ENCODE measurements at places on chromosomes 7 and 10. TPM values are rescaled to one million over a fixed set of nuclear protein-coding genes. Genes with fewer than 3 reads are reported as not detected.

GRCh38 chr10:44950326-44951225 lies 9.0 kb upstream of the RASSF4 start:
- H3K36me3 ChIP-seq = no peaks in the 10 kb centered on the region
- no peak for DNase-seq
- no peak overlapping the region for H3K4me3 ChIP-seq
- no peak overlapping the region for H3K27ac ChIP-seq

DNA sequence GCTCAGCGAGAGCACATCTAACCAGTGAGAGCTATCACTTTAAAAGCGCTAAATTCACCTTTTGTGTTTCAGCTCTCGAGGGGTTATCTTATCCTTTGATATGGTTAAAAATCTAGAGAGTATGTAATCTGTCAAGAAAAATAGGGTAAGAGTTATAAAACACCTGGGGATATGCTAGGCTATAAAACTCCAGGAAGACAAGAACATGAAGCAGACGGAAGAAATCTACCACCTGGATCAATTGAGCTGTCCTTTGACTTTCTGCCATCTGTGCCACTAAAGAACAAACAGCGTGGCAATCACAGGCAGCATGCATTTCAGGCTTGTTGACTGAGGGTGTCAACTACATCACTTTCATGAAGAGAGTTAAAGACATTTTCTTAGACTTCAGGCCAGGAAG lies 83.1 kb downstream of the ZNF248 start:
- no peaks in the 10 kb centered on the region for H3K36me3 ChIP-seq
- H3K4me3 ChIP-seq = no peak overlapping the region
- no peak overlapping the region for H3K27ac ChIP-seq
- no peaks in the 10 kb centered on the region for H3K27me3 ChIP-seq

The KLLN gene
- total RNA-seq = 3.9 TPM

The MYL10 gene
- total RNA-seq = not detected

DNA sequence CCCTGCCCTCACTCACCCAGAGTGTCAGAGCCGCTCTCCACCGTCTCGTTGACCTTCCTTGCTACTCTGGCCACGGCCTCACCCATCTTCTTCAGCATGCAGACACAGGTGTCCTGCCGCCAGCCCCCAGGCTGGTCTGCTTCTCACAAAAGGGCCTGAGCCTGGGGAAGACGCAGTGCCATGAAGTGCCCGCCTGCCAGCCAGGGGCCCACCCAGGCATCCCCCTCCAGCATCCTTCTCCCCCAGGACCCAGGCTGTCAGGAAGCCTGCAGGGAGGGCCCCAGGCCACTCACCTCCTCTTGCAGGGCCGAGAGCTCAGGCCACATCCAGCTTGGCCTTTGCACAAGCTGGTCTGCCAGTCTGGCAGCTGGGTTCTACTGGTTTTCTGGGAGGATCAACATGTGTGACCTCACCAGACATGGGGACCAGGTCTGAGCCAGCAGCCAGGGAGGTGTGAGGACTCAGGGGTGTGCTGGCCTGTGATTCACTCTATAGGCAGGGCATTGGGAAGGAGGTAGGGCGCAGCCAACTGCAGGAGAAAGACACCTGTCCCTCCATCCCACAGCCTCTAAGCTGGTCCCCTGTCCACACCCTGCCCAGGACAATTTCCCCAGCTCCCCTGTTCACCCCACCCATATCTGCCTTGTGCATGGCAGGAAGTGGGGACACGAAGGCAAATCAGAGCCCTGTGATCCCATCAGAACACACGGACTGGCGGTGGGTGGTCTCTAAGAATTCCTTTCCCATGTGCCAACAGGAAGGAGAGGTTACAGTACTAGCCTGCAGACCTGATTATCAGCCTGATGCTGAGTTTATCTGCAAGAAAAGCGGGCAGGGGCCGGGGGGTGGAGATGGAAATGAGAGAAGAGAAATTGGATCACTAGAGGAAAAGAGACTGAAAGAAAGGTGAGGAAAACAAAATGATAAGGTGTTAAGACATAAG lies 5.7 kb downstream of the LRRC20 start:
- no peak overlapping the region for H3K27ac ChIP-seq
- no peak for DNase-seq
- no peak overlapping the region for H3K4me3 ChIP-seq
- H3K4me1 ChIP-seq = peaks cover 6% of the 10 kb centered on the region

The LRGUK gene
- 13.0 TPM for total RNA-seq

The PIP gene
- not detected for total RNA-seq

The ZNF789 gene
- total RNA-seq = 26.2 TPM

The GIMAP6 gene
- total RNA-seq = 3.9 TPM

DNA sequence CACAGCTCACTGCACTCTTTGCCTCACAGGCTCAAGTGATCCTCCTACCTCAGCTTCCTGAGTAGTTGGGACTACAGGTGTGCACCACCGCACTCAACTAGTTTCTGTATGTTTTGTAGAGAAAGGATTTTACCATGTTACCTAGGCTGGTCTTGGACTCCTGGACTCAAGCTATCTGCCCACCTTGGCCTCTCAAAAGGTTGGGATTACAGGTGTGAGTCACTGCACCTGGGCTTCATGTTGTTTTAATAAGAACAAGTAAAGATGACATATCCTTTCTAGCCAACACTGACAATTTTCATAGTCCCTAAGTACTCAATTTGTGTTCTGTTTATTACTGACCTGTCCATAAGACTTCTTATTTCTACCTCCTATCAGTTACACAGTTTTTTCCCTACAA lies 16.8 kb downstream of the SEMA3C start:
- H3K4me1 ChIP-seq = peaks cover 7% of the 10 kb centered on the region
- H3K4me3 ChIP-seq = no peak overlapping the region
- DNase-seq = no peak
- H3K27ac ChIP-seq = no peak overlapping the region

The SCART1 gene
- total RNA-seq = 13.1 TPM

- H3K36me3 ChIP-seq = no peaks in the 10 kb centered on the region
- H3K4me3 ChIP-seq = no peak overlapping the region
- H3K27me3 ChIP-seq = no peaks in the 10 kb centered on the region
- DNase-seq = peak; percentile 30
- peaks cover 10% of the 10 kb centered on the region for H3K4me1 ChIP-seq
- peak overlapping the region; percentile 53 for H3K27ac ChIP-seq
Measured at GRCh38 chr10:103231047-103231551, 14.6 kb upstream of the RPEL1 start.

DNA sequence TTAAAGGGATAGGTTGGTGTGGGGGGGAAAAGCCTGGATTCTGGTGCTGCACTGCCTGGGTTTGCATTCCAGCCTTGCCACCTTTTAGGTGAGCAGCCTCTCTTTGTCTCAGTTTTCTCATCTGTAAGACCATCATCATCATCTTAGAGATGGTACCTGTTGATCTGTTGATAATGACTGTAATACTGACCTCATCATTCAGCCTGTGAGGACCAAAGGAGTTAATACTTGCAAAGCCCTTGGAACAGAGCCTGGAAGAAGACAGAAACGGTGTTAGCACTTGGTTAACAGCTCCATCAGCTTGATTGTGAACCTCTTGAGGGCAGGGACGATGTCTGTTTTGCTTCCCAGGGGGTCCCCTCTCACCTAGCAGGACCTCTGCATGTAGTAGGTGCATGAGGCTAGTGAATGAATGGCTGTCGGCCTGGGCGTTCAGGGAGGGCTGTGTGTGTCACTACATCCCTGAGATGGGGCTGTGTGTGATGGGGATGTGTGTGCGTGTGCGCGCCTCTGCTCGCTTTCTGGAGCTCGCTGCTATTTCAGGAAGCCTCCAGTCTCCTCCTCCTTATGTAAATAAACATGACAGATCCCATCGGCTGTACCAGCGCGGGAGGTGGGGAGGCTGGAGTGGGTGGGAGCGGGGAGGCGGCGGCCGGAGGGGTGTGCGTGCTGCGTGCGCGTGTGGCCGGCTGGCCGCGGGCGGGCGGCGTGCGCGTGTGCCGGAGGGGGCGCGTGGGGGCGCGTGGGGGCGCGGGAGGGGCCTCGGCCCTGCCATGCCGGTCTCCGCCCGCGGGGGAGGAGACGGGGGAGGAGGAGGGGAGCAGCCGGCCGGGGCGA lies 61.2 kb downstream of the NEURL1 start:
- no peaks in the 10 kb centered on the region for H3K27me3 ChIP-seq
- no peak overlapping the region for H3K27ac ChIP-seq
- peak; percentile 70 for DNase-seq
- H3K4me3 ChIP-seq = peak overlapping the region; percentile 48

GRCh38 chr10:103490986-103491314 lies 2.6 kb upstream of the NEURL1 start:
- no peak overlapping the region for H3K27ac ChIP-seq
- no peaks in the 10 kb centered on the region for H3K4me1 ChIP-seq
- H3K4me3 ChIP-seq = no peak overlapping the region
- H3K36me3 ChIP-seq = no peaks in the 10 kb centered on the region

The C10orf53 gene
- 14.8 TPM for total RNA-seq

GRCh38 chr7:103065667-103066066 lies 8.9 kb downstream of the FBXL13 start:
- H3K27ac ChIP-seq = no peak overlapping the region
- H3K4me3 ChIP-seq = no peak overlapping the region
- no peaks in the 10 kb centered on the region for H3K27me3 ChIP-seq
- DNase-seq = no peak
- H3K36me3 ChIP-seq = no peaks in the 10 kb centered on the region
- no peaks in the 10 kb centered on the region for H3K4me1 ChIP-seq

DNA sequence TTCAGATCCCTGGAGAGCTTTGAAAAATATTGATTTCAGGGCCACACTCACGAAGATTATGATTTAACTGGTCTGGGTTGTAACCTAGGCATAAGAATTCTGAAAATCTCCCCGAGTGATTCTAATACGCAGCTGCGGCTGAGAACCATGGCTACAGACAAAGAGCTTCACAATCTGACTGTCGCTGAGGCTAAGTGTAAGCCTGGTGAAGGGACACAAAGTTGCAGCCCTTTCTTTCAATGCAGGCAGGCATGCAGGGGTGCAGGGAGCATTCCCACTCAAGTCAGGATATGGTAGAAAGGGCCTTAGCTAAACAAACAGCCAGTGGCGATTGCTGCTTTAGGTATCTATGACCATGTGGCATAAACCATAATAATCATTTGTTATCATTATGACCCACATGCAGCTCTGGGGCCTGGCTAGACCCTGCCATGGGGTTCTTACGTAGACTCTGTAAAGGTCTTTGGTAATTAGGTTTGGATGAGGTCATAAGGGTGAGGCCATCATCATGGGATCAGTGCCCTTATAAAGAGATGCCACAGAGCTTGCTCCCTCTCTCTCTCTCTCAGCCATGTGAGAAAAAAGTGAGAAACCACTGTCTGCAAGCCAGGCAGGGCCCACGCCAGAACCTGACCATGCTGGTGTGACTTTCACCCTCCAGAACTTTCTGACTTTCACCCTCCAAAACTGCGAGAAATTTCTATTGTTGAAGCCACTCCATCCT lies 88.4 kb upstream of the LANCL2 start:
- no peak overlapping the region for H3K27ac ChIP-seq
- H3K4me3 ChIP-seq = no peak overlapping the region
- no peaks in the 10 kb centered on the region for H3K27me3 ChIP-seq
- H3K4me1 ChIP-seq = peaks cover 3% of the 10 kb centered on the region
- no peak for DNase-seq

The ACADSB gene
- total RNA-seq = 19.1 TPM

GRCh38 chr7:88040694-88041093 lies 106.6 kb downstream of the ADAM22 start:
- no peaks in the 10 kb centered on the region for H3K27me3 ChIP-seq
- H3K4me3 ChIP-seq = no peak overlapping the region
- H3K27ac ChIP-seq = no peak overlapping the region

DNA sequence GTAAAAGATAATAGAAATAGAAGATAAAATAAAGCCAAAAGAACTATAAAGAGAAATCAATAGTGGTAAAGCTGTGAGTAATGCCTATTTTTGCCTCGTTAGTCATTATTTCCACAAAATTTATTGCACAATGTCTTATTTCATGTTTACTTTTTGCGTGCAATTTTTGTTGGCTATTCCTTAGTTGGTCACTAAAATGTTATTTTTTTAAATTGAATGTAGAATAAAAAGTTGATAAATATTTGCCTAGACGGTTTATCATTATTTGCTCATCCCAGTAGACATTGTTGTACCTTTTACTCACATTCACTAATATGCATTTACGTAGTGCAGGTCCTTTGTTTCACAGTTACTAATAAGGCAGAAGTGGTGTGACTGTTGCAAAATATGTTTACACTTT lies 227.8 kb upstream of the BMPER start:
- H3K36me3 ChIP-seq = no peaks in the 10 kb centered on the region
- no peak overlapping the region for H3K4me3 ChIP-seq
- H3K4me1 ChIP-seq = no peaks in the 10 kb centered on the region

DNA sequence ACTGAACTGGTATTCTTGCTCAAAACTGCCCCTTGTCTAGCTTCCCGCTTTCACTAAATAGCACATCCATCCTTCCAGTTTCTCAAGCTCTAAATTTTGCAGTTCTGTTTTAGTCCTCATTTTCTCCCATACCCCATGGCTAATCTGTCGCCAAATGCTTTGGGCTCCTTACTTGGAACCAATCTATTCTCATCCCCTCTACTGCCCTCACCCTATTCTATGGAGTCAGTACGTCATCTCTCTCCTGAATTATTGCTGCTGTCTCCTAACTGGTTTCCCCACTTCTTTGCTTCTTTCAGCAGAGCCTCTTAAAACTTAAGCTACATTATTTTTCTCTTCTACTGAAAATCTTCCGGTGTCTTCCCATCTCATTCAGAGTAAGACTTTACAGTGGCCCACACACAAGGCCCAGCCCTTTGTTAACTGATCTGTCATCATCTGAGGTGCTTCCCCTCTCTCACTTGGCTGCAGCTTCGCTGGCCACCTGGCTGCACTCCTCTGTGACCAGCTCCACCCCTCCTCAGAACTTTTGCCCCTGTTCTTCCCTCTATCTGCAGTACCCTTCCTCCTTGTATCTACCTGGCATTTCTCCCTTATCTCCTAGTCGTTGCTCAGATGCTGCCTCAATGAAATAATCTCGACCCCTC lies 9.9 kb downstream of the STARD3NL start:
- H3K27me3 ChIP-seq = no peaks in the 10 kb centered on the region
- DNase-seq = no peak
- H3K36me3 ChIP-seq = no peaks in the 10 kb centered on the region
- H3K27ac ChIP-seq = no peak overlapping the region
- no peak overlapping the region for H3K4me3 ChIP-seq

- no peak for DNase-seq
- no peaks in the 10 kb centered on the region for H3K36me3 ChIP-seq
- no peaks in the 10 kb centered on the region for H3K27me3 ChIP-seq
- H3K4me1 ChIP-seq = no peaks in the 10 kb centered on the region
- no peak overlapping the region for H3K4me3 ChIP-seq
Measured at GRCh38 chr7:680411-681127, 45.9 kb upstream of the DNAAF5 start.
